ENCODE measurements at places on chromosomes 2 and 18.
A peak's percentile ranks its signal among the peaks of the same experiment; 100 is the strongest.

DNA sequence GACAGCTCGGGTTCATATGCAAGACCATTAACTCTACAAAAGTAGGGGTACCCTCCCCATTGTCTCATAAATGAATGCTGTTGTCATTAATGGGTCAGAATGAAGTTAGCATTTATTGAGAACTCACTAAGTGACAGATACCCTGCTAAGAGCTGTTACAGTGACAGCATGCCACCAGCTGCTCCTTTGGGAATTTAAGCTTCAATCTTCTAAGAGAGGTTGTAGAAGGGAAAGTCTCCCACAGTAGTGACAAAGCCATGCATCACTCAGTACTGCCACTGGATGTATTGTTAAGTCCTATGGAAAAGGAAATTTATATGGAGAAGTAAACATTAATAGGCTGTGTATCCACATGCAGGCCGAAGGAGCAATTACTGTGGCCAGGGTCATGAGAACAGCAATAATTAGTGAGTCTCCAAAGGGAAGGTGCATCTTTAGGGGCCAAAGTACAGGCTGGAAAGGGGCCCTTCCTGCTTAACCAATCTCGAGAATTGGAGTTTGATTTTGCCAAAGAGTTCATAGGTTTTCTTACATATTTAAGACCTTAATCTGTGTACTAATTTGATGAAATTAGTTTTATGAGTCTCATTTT is 64.5 kb upstream of the FAM124B start:
- DNase-seq: no peak

- DNase-seq: no peak
Observed at GRCh38 chr2:233418052-233418760, 63.9 kb downstream of the DGKD start.

GRCh38 chr2:62293490-62294271 is 97.8 kb downstream of the B3GNT2 start:
- no peak for DNase-seq

DNA sequence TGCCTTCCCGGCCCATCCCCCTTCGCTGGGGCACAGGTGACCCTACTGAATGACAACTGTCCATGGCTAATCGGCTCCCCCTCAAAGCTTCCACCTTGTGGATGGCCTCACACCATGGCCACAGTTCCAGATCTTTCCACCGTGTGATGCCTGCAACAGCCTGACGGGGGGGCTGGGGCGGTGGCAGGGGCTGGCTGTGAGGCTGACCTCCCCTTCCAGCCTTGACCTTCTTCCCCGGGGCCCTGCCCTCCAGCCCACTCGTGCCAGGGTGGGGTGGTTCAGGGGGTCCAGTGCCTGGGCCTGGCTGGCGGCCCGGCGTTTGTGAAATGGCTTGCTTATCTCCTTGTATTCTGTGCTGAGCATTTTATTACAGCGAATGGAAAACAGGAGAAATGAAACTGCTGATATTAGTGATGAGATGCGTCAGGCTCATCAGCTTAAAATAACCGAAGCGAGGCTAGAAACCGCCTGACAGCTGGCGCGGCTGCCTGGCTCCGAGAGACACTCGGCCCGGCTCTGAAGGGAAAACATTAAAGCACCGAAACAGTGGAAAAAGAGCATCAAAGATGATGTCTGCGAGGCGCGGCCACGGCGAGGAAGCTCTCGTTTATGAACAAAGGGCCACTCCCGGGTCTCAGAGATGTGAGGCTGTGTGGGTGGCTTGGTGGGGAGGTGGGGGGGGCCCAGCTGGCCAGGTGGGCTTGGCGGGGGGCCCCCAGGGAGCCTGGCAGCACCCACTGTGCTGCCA is 916 bp upstream of the PDCD1 start:
- peak; percentile 84 for DNase-seq

- DNase-seq: no peak
Observed at GRCh38 chr18:13725566-13726231, 659 bp downstream of the FAM210A start.

DNA sequence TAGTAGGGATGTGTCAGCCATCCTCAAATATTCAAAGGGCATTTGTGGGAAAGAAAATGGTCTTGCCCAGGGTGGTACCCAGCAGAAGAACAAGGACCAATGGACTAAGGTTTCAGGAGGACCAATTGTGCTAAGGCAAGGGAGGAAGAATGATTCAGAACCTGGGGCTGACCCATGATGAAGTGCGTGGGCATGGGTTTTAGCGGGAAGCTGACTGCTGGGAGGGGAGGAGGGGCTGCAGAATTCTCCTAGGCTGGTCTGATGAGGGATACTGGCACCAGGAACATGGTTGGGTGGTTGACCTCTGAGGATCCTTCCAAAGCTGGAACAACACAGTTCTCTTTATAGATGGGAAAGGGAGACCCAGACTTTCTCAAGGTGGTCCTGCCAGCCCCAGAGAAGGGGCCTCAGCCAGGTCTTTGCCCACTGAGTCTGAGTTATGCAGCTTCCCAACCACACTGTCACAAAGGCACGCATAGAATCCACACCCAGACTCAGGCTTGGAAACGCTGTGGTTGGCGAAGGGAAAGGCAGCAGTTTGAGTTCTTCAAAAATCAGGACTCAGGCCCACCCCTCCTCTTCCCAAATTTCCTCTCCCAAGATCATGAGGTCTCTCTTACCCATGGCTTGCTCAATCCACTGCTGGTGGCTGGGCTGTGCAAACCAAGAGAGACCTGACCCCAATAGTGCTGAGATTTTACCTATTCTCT is 37.3 kb downstream of the MARCO start:
- DNase-seq: no peak

GRCh38 chr2:10382354-10383061 is 65.6 kb downstream of the ODC1 start:
- no peak for DNase-seq

- DNase-seq: no peak
Observed at GRCh38 chr2:240141736-240142135, 1.3 kb upstream of the OTOS start.

DNA sequence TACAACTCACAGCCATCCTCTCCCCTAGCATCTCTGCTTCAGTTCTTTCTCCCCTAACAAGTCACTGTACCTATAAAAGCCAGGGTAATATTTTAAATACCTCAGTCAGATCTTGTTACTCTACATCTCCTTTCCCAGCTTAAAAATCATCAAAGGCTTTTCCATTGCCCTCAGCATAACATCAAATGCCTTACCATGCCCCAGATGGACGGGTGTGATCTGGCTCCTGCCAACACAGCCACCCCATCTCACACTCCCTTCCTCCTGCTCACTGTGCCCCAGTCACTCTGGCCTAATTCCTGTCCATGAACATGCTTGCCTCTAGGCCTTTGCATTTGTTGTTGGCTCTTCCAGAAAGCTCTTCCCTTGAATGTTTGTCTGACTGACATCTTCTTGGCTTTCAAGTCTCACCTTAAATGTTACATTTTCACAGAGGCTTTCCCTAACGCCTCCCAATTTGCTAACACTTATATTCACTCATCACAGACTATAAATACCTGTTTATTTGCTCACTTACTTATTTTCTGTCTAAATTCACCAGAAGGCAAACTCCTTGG is 640.9 kb downstream of the NYAP2 start:
- no peak for DNase-seq

- no peak for DNase-seq
Observed at GRCh38 chr2:17911491-17912260, 33.2 kb downstream of the KCNS3 start.

GRCh38 chr2:95264624-95265023 is 9.6 kb upstream of the PROM2 start:
- peak; percentile 12 for DNase-seq

GRCh38 chr2:145094370-145094769 is 574.5 kb upstream of the ZEB2 start:
- DNase-seq: no peak

- DNase-seq: no peak
Observed at GRCh38 chr2:136013955-136014354, 28.5 kb upstream of the DARS1 start.

GRCh38 chr18:11115276-11115675 is 34.1 kb downstream of the PIEZO2 start:
- DNase-seq: no peak

DNA sequence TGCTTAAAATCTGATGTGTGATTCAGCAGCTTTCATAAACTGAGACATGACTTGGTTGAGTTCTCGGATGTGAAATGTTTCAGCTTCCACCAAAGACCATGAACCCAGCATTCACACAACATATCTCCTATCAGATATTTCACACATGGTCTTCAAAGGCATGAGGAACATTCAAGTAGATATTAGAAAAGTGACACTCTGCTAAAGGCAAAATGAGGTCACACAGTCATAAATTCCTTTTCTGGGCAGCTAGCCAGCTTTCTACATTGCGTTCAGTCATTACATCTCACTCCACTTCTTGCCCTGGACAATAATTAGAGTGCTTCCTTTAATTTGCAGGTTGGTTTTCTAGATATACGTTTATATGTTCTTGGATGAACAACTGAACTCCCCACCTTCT is 96.7 kb downstream of the GAREM1 start:
- no peak for DNase-seq

- no peak for DNase-seq
Observed at GRCh38 chr2:197217541-197217940, 93.0 kb downstream of the ANKRD44 start.

GRCh38 chr2:12062053-12062395 is 315.6 kb downstream of the LPIN1 start:
- DNase-seq: no peak

- DNase-seq: no peak
Observed at GRCh38 chr18:79493801-79494211, 98.1 kb downstream of the NFATC1 start.

GRCh38 chr2:190909680-190910079 is 29.1 kb downstream of the GLS start:
- no peak for DNase-seq

DNA sequence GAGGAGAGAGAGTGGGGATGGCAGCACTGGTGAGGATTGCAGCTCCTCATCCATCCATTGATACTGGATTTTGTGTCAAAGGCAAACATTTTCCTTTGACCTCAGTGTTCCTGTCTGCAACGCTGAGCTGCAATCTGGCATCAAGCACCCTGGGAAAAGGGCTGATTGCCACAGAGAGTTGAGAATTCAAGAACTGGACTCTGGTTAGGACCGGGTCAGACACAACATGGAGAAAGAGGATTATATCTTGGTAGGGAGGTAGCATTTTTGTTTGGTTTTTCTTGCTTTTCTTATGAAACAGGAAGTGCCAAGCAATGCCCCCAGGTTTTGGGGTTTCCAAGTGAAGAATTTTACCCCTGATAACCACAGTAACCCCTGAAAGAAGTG is 81.9 kb upstream of the PKDCC start:
- no peak for DNase-seq

GRCh38 chr2:113218283-113219091 is 44.7 kb downstream of the PSD4 start:
- DNase-seq: no peak

GRCh38 chr2:174335988-174336500 is 1.3 kb downstream of the SP9 start:
- DNase-seq: no peak

- DNase-seq: no peak
Observed at GRCh38 chr2:172251231-172251630, 148.5 kb upstream of the DLX2 start.

GRCh38 chr2:12870692-12871091 is 154.0 kb downstream of the TRIB2 start:
- DNase-seq: no peak

- no peak for DNase-seq
Observed at GRCh38 chr2:173254659-173255058, 100.0 kb upstream of the CDCA7 start.

- no peak for DNase-seq
Observed at GRCh38 chr2:214103276-214104001, 307.4 kb upstream of the VWC2L start.

DNA sequence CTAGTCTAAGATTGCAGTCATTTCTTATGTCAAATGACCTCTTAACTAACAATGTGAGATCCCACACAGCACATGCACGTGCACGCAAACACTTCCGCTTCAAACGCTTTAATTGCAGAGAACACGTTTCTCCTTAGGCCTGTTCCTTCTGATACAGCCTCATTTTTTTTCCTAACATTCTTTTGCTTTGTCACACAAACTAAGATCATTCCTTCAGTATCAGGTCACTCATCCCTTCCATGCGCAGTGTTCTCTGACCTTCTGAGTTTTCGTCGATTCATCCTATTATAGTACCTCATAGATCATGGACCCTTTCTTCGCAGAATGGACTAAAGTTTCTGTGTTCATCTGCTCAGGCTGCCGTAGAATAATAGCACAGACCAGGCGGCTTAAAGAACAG is 327.1 kb upstream of the CDH19 start:
- no peak for DNase-seq

DNA sequence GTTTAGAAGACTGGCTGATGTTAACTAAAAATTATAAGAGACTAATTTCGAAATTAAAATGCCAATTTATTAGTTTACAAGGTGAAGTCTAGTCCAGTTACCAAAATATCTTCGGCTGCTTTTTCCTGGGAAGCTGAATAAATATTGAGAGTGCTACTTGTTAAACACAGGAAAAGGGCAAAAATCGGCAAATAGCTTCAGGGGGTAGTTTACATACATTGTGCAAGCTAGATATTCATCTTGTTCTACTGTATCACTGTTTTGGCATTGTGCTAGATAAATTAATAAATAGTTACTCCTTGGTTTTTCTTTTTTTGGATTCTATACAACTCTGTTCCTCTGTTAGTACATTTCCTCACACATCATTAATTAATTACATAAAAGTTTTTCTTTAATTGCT is 29.3 kb downstream of the NHEJ1 start:
- no peak for DNase-seq

- DNase-seq: no peak
Observed at GRCh38 chr2:118089139-118089800, 999 bp downstream of the INSIG2 start.

- DNase-seq: peak; percentile 63
Observed at GRCh38 chr18:44679914-44680272, 795 bp upstream of the SETBP1 start.

DNA sequence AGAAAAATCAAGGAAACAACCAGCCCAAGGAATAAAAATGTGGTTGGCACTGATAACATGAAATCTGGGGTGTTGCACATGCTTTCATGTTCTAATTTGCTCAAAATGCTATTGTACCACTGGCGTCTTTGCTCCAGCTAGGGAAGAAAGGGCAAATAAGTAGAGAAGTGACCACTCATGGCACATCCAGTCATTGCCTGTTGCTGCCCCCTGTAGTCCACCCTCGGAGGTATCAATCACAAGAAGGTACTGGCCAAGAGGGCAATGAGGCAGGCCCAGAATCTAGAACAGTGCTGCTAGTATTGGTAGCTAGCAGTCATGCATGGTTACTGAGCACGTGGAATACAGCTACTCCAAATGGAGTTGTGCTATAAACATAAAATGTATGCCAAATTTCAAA is 213.4 kb downstream of the CDCA7 start:
- DNase-seq: no peak

DNA sequence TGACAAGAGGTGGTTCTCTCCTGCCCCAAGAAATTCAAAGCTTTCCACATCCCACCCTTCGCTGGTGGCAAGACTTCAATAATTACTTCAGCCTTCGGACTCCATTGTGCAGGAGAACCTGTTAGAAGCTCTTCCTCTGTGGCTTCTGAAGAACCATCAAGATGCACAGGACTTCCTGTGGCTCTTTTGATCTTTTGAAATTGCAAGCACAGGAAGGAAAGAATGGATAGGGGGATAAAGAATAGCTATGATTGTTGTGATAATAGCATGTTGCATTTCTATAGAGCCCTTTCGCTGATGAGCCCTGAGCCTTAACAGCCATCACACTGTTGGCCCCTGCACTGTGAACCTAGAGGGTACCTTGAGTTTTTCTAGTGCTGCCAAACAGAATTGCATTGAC is 7.4 kb downstream of the EPAS1 start:
- no peak for DNase-seq
